ENCODE measurements at places on chromosomes 3 and 15.

- DNase-seq = no peak
These were observed 280.7 kb upstream of the TLE3 start for GRCh38 chr15:70378126-70379031.

DNA sequence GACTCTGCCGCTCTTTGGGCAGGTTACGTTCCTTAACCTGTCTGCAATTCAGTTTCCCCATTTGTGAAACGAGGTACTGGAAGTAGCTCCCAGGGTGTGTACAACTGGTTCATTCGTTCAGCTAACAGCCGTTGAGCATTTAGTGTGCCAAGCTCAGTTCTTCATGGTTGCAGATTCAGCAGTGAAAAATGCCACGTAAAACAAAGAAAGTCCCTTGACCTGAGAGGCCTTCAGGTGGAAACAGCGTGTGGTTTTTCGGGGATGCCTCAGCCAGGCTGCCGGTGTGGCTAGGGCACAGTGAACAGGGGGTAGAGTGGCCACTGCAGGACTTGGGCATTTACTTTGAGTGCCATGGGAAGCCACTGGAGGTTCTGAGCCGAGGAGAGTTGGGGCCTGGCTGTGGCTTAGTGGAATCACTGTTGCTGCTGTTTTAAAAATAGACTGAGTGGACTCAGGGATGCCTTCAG, 4.7 kb downstream of the SYNM start:
- DNase-seq = no peak

DNA sequence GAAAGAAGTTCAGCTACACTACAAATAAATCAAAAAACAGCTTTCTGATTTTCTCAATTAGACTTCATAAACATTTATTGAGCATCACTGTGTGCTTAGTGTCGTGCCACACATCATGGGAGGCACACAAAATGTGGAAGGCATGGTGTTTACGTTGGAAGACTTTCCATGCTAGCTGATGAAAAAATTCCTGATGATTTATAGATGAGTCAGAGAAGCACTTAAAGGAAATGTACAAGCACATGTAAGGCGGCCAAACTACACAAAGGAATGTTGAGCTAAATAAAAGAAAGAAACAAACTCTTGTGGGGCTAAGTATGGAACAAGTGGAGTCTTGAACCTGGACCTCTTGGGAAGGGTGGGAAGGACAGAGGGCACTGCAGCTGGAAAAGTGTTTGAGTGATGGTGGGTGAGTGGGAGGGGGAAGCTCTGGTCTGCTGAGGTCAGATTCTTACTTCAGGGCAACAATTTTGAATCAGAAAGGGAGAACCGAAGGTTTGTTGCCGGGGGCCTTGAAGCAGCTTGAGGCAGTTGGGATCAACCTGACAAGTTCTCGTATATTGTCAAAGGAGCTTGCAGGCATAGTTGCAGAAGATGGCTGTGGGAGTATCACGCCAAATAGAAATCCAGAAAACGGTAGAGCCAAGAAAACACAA, 66.9 kb downstream of the FOXB1 start:
- no peak for DNase-seq

DNA sequence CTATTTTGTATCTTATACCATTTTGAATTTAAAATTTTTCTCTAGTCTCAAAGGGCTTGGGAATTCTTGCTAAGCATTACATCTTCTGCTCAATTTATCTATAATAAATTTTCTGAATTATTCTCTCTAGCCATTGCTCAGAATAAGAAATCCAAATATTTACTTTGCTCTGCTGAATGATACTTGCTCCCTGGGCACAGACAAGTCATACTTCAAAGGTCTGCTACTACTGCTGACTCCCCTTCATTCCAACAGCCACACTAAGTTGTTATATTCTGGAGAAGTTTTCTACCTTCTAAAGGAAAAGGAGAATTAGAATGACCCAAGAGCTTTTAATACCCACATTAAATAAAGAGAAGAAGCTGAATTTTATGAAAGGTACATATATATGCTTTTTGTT, 460.3 kb upstream of the ZNF717 start:
- DNase-seq = no peak

DNA sequence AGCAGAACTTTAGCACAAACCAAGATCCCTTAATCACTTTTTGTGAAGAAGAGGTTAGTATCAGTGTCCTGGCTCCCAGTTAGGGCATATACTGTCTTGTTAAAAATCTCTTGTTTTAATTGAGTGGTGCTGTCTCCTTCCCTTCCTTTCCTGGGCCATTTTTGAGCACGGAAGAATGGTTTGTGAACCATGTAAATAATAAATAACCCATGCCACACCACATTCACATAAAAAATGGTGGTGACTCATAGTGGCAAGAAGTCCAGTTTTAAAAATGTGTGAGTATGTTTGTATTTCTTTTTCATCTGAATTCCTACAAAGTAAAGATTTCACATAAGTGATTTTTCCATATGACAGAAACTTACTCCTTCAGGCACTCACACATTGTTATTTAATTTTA, 59.1 kb upstream of the SPRED1 start:
- DNase-seq = no peak

- no peak for DNase-seq
These were observed 65.0 kb downstream of the NIPA2 start for GRCh38 chr15:22903427-22903826.

GRCh38 chr15:32717426-32718226, at the start of gene GREM1:
Gene GREM1 (plus strand): TSS chr15:32718004. CDS start chr15:32730691, 12,687 bp downstream.
- no peak for DNase-seq

DNA sequence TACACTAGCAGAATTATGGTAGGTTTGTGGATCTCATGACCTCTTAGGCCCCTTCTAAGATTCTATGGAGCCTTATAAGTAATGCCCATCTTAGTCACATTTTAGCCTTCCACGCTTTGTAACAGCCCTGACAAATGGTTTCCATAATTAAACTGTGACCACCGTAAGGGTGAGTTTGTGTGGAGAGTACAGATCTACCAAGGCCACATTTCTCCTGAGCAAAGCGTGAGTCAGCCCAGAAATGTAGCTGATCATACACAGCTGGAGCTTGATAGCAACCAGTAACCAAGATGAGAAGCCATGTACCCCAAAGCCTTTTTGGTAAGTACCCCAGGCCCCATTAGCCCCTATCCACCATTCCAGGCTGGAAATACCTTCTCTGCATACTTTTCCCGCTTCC, 31.7 kb downstream of the CHAC1 start:
- DNase-seq = no peak

GRCh38 chr3:100615684-100616083, 6.3 kb downstream of the ADGRG7 start:
- DNase-seq = no peak

DNA sequence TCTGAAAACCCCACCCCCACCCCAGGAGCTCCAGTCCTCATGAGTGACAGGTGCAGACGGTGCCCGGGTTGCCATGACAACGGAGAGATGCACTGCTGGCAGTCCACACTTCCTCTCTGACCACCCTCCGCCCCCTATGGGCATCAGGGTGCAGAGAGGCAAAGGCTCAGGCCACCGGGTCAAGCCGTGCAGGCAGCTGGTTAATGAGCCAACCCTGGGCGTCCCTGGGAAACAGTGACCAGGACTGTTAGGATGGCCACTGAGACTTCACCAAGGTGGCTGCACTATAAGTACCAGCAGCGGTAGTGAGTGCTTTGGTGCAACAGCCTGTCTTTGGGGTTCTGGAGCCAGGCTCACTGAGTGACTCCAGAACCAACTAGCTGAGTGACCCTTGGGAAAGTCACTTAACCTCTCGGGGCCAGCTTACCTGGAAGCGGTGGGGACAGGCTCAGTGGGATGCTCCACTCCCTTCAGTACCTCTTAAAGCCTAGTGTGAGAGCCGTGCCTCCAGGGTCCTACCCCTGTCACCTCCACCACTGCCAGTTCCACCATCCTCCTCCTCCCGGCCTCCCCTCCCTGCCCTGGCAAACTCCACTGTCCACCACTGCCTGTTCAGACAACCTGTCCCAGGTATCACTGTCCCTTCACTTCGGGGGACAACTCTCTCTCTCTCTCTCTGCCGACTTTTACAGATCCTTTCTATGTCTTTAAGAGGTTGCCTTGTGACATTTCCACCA, 121.0 kb upstream of the PRR20G start:
- no peak for DNase-seq

GRCh38 chr3:170657312-170657711, 71.4 kb upstream of the SLC7A14 start:
- DNase-seq = no peak

- DNase-seq = peak; percentile 23
These were observed 7.7 kb downstream of the TNK2 start for GRCh38 chr3:195900436-195901355.

DNA sequence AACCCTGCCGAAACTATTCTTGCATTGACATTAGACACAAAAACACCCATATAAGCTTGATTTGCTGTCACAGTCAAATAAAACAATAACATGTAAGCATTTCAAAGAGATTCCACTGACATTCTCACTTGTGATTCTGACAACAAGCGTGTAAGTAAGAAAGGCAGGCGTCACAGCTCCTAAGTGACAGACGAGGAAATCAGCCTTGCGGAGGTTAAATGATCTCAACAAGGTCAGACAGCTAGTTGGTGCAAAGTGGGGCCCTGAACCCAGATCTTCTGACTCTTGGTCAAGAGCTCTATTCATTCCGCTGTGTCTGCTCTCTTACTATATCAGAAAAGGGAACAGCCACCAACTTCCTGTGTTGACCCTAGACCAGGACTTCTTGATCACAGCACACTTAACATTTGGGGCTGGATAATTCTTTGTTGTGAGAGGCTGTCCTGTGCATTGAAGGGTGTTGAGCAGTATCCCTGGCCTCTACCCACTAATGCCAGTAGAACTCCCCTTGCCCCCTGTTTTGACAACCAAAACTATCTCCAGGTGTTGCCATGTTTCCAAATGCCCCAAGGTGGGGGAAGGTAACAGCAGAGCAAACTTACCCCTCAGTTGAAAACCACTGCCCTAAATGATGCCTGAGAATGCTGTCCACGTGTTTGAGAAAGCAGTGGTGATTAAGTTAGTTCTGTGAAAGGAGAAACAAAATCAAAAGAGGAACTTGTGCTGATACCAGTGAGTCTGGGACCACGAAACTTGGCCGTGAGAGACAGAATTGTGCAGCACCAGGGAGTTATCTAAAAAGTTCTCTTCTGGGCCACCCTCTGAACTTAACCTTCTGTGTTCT, 86.1 kb downstream of the LIPC start:
- no peak for DNase-seq

- no peak for DNase-seq
These were observed 83.7 kb downstream of the PLXNA1 start for GRCh38 chr3:127066635-127067034.

- DNase-seq = no peak
These were observed 3.1 kb upstream of the PLA2G4F start for GRCh38 chr15:42159381-42160015.

DNA sequence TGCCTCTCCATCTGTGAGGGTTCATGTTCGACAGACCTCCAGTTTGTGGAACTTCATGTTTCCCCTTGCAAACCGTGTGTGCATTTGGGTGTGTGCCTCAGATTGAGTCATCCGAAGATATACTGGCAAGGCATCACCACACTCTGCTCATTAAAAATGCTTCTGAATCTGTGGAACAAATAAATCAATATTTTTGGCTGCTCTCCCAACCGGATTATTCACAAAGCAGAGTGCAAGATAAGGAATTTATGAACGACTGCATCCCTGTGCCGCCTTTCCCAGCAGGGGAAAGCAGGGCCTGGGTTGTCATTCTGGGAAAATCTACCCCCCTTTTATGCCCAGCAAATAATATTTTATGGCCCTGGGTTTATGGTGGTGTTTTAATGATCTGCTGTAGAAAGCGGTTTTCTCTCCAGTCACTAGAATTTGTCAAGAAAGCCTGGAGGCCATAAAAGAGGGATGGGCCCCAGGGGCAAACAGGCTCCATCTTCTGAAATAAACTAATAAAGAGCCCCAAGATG, 4.2 kb upstream of the WNT5A start:
- DNase-seq = no peak

- no peak for DNase-seq
These were observed 37.6 kb downstream of the DNASE1L3 start for GRCh38 chr3:58173029-58173668.

- no peak for DNase-seq
These were observed 156.3 kb downstream of the LPP start for GRCh38 chr3:188310270-188310710.
